ENCODE measurements at places on chromosomes 11 and 22.

DNA sequence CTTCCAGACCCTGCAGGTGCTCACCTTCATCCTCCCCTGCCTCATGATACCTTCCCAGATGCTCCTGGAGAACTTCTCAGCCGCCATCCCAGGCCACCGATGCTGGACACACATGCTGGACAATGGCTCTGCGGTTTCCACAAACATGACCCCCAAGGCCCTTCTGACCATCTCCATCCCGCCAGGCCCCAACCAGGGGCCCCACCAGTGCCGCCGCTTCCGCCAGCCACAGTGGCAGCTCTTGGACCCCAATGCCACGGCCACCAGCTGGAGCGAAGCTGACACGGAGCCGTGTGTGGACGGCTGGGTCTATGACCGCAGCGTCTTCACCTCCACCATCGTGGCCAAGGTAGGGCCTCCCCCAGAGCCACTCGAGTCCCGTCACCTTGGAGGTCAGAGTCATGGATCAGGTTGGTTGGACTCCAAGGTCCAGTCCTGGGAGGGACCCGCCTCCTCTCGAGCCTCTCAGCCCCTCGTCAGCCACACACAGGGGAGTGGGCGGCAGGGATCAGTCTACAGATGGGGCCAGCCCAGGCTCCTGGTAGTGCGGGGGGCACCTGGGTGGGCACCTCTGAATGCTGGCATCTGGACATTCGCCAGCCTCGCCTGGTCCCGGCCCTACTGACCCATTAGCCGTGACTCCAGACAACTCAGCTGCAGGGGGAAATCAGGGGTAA, 34.8 kb upstream of the SLC22A12 start:
- no peak for DNase-seq

- no peak for DNase-seq
Observed at GRCh38 chr22:27800250-27801201, 1.0 kb downstream of the MN1 start.

GRCh38 chr11:114170226-114170625, 110.7 kb downstream of the ZBTB16 start:
- DNase-seq = no peak

GRCh38 chr11:117255966-117256365, 23.5 kb downstream of the RNF214 start:
- DNase-seq = no peak

DNA sequence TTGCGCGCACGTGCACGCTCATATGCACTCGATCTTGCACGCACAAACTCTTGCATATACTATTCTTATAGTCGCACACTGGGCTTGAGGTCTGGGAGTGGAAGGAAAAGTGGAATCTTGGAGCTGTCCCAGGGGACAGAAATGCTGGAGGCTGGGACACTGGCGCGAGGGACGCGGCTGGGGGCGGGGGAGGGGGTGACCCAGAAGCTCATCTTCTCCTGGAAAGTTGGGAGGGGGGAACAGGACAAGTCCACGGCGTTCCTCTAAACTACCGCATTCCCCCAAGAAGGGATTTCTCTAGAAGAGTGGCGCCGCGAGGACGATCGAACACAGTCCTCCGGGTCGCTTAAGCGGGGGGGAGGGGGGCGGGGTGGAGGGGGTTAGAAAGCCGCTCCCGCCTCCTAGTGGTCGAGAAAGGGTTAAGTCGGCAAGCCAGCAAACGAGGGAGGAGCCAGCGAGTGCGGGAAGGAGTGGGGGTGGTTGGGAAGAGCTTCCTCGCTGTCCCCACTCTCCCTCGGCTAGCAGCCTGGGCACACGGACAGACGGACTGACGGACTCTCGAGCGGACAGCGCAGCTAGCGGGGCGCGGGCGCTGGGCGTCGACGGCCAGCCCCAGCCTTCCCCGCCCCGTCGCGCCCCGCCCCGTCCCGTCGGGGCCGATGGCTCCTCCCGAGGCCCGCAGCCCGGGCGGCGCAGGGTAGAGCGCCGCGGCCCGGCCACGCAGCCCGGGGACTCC, at the start of gene RTN4RL2:
Gene RTN4RL2 (plus strand): TSS at position 507 of the 736 bp plus-strand sequence. CDS start 338 bp downstream, outside the sequence.
- peak; percentile 32 for DNase-seq

GRCh38 chr11:57800444-57801182, 39.0 kb downstream of the CTNND1 start:
- DNase-seq = peak; percentile 79

- no peak for DNase-seq
Observed at GRCh38 chr22:29146771-29147170, 58.9 kb upstream of the EMID1 start.

GRCh38 chr11:19474954-19475721, 234.4 kb upstream of the E2F8 start:
- DNase-seq = no peak

DNA sequence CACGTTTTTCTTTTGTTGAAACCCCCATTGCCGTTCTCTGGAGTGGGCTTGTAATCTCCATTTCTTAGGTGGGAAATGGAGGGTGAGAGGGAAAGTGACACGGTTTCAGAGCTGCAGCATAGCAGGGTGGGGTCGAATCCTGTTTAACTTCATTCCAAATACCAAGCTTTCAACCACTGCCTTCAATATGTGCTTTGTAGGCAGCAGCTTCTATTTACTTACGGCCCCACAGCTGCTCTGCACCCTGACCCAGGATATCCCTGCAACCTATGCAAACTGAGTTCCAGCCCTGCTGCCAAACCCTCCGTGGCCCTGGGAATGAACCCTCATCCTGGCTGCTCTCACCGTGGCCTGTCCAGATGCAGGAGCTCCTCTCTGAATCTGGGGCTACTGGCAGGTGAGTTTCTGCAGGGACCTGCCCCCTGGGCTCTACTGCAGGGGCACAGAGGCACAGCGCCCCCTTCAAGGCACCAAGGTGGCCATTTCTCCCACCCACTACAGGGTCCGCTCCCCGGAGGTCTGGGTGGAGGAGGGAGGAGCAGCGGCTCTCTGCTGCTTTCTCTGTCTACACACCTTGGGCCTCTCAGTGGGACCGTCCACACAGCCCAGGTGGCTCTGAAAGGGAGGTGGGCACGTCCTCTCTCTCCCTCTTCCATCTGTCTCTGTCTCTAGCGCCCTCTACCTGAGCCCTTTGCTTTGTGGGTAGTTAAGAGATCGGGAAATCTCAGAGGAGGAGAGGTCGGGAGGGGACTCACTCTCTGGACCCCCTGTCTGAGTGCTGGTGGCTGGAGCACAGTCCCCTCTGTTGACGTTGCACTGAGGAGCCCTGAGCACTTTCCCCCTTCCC, 279.1 kb downstream of the BRD1 start:
- no peak for DNase-seq

All from CD4-positive, alpha-beta T cell treated with Interleukin-17A for 1 hour (primary cell).